Dorsolateral prefrontal cortex (tissue), 122 donors: ENCODE measurements at places on chromosomes 1 and 21.

DNA sequence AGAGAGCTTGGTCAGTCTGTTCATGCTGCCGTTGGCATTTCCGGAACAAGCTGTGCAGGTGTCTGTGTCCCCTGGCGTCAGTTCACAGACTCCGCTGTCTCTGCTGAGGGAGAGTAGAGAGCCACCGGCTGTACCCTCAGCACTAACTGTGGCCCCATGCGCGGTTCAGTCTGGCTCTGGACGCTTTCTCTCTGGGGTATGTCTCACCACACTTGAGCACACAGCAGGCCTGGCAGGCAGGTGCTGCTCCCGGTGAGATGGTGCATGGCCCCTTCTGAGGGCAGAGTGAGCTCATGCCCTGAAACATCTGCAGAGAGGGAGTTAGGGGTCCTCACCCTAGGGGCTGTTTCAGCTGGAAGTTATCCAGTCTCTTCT lies 60.0 kb upstream of the TLR5 start:
- no peak for DNase-seq

- no peak for DNase-seq
Observed at GRCh38 chr1:95118710-95119109, 1.6 kb downstream of the TLCD4 start.

DNA sequence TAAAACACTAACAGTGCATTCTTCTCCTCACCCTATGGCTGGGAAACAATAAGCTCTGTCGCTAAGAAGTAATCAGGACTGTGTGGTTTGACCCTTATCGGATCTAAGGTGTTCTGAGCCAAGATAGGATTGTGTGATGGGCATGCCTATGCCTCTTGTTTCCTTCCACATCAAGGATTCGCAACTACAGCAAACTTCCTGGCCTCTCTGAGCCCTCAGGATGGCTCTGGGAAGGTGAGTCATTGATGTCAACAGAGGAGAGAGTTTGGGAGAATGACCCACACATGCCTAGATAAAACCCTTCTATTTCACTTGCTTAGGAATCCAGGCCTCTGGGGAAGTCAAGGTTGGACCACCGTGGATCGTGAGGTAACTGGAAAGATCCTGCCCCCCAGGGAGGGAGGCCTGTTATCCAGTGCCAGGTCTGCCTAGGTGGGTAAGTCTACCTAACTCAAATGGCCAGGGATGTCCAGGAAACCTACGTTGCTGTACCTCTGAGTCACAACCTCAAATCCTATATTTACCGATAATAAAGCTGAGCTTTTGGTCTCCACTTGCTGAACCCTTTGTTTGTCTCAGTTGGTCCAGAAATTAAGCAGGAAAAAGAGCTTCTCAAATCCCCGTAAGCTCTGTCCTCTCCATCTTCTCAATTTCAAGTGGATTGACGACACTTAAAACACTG lies 27.4 kb downstream of the TIAM1 start:
- DNase-seq, result no peak

DNA sequence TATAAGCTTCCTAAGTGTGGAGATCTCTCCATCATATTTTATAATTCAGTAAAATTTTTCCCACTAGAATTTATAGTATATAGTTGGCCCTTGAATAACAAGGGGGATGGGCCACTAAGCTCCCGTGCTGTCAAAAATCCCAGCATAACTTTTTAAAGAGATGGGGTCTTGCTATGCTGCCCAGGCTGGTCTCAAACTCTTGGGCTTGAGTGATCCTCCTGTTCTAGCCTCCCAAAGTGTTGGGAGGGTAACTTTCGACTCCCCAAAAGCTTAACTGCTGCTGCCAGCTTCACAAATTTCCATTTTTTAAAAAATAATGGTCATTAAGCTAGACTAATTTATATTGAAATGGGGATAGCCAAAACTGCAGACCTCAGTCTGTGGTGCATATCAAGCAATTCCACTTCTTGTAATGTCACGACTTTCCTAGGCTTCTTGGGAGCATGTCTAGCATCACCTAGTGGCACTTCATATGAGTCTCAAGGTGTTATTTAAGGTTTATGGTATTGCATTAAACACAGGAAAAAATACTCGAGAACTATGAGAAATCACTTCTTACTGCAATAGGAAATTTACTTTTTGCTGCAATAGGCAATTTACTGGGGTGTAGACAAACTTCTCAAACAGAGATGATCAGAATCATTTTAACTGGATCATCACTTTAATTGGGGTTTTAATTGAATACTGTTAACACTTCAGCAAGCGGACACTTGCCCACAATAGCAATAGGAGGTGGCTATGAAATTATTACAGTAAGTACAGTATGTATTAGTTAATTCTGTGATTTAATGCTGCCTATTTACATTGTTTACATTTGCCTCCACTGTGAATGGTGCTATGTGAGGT lies 19.3 kb upstream of the ACTA1 start:
- DNase-seq, result no peak

DNA sequence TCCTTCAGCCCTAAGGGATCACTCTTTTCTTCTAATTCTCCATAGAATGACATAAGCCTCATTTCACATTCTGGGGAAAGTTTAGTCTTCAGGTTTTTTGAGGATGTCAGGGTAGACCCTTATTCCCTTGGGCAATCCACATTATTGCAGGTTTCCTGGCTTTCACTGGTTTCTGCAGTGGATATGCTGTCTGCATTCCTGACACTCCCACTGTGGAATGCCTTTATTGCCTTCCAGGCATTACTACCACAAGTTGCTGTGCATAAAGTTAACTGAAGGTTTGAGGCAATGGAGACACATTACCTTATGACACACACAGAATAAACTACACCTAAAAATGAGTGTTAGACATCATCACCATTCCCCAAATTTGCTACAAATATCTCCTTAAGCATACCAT lies 12.7 kb downstream of the FASLG start:
- no peak for DNase-seq

DNA sequence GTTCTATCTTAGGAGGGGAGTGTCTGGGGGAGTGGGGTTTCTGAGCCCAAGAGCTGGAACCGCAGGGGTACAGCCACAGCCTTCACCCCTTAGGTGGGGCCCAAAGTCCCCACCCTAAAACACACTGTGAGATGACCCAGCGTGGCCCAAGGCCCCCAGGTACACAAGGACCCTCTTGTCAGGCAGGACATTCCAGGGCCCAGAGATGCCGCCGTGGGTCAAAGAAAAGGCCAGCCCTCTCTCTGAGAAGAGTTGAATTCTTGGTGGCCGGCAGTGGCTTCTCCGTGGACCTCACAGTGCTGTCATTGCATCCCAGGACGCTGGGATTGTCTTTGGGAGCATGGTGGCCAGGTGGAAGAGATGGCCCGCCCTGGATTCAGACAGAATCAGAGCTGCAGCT lies 176.3 kb upstream of the C1orf174 start:
- DNase-seq, result peak; percentile 8

GRCh38 chr1:113291777-113292602 lies 98.3 kb upstream of the MAGI3 start:
- no peak for DNase-seq

DNA sequence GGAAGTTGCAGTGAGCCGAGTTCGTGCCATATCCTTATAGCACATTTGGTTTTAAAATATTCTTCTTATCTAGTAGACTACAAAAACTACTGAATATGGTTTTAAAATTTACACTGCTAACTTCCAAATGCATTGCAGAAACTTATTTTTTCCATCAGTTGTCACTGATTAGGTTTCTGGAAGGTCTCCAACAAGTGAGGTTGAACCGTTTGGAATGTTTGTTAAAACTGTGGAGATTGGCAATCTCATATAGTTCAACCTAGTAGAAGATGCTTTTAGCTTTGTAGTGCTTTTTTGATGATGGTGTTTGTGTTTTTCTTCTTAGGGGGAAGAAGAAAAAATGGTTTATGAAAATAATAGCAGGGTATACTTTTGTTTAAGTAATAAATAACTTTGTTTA lies 12.9 kb downstream of the CENPF start:
- DNase-seq, result no peak

GRCh38 chr1:232722626-232723025 lies 82.6 kb upstream of the MAP10 start:
- no peak for DNase-seq
